Activated naive CD8-positive, alpha-beta T cell treated with anti-CD3 and anti-CD28 coated beads, Interleukin-2, amount 10 ng/mL, durations not matched to agents 7 days and 5 days (primary cell): ENCODE measurements at places on chromosomes 1 and 21.

- no peak for DNase-seq
Measured at GRCh38 chr1:44884746-44885145, 41.7 kb upstream of the PTCH2 start.

- DNase-seq = no peak
Measured at GRCh38 chr1:17109892-17110554, 9.2 kb downstream of the PADI2 start.

DNA sequence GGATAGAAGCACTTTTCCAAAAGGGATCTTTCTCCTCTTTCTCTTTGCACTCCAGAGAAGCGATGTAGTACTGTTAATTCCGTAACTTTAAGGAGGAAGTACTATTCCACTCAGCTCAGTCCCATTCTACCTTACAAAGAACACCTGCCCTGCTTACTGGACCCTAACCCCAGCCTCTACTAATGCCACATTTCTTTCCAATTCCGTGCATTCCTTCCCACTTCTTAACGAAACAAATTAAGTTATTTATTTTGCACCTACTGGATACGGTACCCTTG, 511 bp downstream of the NDC1 start:
- no peak for DNase-seq

- no peak for DNase-seq
Measured at GRCh38 chr1:41456847-41457540, 27.5 kb downstream of the EDN2 start.
